ENCODE measurements at places on chromosomes 2 and 18.

DNA sequence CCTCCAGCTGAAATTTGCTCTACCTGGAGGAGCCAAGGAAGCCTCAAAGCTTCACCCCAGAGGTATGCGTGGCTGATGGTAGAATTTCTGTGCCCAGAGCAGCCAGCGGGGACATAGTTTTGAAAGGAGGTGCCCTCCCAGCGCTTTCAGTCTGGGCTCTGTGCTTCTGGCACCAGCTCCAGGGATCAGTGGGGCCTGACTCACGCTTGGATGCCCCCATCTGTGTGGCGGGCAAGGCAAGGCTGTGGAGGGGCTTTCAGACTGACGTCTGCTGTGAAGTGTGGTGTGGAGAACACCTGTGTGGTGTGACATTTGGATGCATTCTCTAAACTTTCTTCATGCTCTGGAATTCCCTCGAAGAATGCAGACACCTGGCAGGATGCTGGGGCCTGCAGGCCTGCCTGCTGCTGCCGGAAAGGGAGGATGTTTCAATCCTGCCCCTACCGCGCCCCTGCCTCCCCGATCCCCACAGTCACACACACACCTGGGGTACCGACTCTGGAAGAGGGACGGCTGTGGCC lies 84.1 kb downstream of the CTIF start:
- DNase-seq = no peak

DNA sequence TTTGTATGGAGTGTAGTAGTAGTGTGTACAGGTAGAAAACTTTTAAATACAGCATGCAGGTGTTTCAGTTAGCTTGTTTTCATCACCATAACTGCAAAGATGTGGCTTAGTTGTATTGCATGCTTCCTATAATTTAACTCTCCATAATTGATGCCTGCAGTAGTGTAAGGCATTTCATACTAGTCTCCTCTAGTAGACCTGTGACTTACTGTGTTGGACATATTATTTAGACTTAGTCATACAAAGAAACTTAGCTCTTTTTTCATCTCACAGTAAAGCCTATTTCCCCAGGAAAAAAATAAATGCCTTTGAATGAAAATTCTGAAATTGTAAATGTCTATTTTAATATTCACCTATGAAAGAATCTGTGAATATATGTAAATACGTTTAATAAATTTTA lies 52.8 kb upstream of the TWSG1 start:
- no peak for DNase-seq

GRCh38 chr2:55025627-55026026 lies 24.6 kb downstream of the RTN4 start:
- DNase-seq = no peak

DNA sequence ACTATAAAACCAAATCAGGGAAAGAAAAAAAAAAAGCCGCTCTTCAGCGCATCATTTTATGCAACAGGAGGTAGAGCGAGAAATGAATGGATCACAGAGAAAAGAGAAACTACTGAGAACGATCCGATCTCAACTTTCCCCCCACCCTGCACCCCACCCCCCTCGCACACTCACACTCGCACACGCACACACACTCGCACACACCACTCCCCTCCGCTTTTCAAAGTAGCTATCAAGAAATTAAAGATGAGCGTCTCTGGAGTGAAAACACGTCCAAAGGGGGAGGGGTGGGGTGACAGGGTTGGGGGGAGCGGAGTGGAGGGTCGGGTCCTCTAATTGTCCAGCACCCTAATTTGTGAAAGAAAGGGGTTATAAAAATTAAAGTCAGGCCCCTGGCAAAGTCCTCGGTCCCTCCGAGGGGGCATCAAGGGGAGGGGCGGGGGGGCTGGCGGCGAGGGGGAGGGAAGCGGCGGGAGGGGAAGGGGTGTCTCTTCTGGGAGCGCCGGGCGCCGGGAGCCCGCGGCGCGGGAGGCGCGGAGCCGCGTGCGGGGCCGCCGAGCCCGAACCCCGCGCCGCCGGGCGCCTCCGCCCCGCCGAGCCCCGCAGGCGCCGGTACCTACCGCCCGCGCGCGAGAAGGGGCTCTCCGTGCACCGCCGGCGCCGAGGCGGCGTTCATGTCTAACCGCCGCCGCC lies 428 bp downstream of the TCF4 start:
- DNase-seq = no peak

- DNase-seq = no peak
These were observed 868 bp downstream of the HSBP1L1 start for GRCh38 chr18:79965119-79965902.

- no peak for DNase-seq
These were observed 20.5 kb upstream of the KIF1A start for GRCh38 chr2:240840435-240841060.

GRCh38 chr2:171160956-171161740 lies 455 bp upstream of the TLK1 start:
- peak; percentile 16 for DNase-seq

- no peak for DNase-seq
These were observed 32.5 kb downstream of the CPO start for GRCh38 chr2:206971805-206972204.

- no peak for DNase-seq
These were observed 282.7 kb downstream of the MBD2 start for GRCh38 chr18:53941601-53942338.

DNA sequence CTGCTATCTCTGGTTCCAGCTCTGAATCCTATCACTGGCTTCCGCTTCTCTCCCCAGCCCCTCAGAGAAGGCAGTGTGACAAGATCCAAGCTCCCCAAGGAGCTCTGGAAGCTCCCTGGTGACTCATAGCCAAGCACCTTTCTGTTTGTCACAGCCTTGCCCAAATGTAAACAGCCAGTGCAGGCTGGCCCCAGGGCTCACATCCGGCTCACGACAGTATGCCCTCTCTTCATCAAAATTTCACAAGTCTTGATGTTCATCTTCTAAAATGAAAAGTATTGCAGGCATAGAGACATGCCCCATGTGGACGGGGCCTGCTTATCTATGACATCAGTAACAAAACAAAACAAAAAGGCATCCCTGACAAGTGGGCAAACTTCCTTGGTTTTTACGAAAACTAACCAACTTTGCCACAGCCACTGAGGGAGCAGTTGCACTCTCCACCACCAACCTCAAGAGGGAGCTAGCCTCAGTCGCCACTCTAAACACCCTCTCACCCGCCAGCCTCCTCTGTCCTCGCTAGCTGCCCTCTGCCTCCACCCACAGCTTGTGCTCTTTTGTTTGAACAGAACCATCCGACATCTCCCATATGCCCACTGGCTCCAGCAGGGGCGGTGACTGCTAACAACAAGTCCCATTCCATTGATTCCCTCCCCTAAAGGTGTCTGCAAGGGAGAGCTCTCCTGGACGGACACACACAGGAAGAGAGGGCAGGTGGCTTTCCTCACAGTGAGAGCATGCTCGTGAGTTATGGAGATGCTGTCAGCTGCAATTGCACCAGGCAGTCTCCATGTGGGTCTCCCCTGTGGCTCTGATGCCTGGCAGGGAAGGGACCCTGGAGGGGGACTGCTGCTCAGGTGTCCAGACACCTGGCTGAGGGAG lies 71.0 kb upstream of the DAPL1 start:
- DNase-seq = no peak

- DNase-seq = no peak
These were observed 23.0 kb upstream of the MAL start for GRCh38 chr2:95002498-95002897.

DNA sequence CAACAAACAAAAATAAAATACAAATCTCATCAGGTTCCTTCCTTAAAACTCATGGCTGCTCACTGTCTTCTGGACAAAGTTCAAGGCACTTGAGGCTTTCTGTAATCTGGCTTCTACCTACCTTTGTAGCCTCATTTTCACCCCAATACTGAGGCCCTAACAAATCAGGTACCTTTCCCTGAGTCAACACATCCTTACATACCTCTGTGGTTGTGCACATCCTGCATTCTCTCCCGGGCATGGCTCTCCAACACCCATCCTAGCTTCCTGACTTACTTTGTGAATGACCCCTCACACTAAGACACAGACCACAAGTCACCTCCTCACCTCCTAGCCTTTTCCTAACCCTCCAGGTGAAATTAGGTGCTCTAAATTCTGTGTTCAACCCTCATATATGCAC lies 190.9 kb downstream of the PID1 start:
- no peak for DNase-seq

DNA sequence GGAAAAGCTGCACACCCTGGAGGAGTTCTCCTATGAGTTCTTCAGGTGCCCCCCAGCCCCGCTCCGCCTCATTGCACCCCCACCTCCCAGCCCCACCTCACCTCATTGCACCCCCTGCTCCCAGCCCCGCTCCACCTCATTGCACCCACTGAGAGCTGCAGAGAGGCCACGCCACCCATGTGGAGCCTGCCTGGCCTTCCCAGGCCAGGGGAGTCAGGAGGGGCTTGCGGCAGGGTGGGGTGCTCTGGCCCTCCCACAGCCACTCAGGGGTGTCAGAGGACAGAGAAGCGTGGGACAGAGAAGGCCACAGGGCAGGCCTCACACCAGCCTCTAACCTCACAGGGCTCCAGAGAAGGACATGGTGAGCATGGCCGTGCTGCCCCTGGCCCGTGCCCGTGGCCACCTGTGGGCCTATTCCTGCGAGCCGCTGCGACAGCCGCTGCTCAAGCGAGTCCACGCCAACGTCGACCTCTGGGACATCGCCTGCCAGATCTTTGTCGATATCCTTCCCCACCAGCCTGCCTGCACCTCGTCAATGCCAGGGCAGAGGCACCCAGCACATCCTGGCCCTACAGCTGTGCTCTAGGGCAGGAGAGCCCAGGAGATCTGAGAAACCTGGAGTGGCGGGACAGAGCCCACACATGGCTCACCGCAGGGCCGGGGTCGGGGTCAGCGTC lies 15.0 kb upstream of the GPR17 start:
- DNase-seq = no peak

GRCh38 chr2:218569661-218570500 lies 1.2 kb downstream of the CNOT9 start:
- no peak for DNase-seq

DNA sequence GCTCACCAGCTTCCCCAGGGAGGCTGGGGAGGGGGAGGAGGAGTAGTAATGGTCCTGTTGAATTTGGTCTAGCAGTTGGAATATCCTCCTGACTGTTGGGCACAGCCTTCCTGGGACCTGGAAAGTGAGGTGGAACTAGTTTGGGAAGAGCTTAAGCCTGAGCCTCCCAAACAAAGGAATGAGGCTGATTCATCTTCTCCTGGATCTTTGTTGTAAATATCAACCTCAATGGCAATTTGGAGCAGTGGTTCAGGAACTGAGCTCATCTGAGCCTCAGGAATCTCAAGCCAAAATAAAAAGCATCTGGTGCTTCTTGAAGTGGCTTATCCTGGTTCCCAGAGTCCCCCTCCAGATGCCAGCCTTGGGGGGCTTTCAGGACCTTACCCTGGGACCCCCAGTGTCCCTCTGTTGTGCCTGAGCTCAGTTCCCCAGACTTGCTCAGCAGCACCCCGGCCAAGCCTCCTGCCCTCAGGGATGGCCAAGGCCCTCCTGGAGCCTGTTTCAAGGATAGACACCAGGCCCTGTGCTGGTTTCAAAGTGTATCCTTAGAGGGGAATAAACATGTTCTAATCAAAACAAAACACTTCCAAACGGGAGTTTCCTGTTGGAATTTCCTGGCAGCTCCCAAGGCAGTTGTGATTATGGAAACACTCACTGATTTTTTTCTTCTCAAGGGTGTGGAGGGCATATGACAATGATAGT lies 112.6 kb downstream of the DDX1 start:
- no peak for DNase-seq

DNA sequence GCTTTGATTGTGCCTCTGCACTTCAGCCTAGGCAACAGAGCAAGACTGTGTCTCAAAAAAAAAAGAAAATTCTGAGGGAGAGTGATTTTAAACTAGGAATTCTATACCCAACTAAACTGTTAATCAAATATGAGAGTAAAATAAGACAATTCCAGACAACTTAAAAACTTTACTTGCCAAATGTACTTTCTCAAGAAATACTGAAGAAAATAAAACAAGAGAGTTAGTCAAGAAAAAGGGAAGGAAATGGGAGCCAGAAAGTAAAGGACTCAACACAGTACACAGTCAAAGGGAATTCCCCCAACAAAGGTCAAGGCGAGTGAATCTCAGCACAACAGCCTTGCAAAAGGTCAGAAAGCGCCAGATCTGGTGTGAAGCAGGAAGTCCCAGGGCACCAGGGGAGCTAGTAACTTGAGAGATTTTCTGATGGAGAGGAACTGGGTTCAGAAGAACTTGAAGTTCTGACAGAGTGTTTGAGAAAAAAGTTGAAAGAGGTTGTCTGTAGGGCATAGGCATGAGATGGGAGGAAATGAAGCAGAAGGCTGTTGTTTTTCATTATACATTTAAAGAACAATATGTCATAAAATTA lies 22.6 kb upstream of the TBC1D8 start:
- DNase-seq = no peak

GRCh38 chr2:239390546-239391285 lies 10.1 kb downstream of the HDAC4 start:
- DNase-seq = no peak

DNA sequence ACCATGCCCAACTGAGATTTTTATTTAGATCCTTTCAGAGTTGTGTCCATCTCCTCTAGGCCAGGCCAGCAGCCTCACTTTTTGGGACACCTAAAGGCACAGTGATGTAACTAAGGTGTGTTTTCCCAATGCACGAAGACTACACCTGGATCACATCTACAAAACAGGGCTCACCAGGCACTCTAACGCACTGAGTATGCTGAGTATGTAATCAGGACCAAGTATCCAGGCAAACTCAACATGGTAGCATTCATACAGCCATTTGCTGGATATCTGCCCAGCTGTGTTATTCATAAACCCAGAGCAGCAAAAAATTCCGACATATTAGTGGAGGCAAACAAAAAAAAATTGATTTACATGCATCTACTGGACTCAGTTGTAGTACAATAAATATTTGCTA lies 33.8 kb downstream of the LPIN2 start:
- DNase-seq = no peak

DNA sequence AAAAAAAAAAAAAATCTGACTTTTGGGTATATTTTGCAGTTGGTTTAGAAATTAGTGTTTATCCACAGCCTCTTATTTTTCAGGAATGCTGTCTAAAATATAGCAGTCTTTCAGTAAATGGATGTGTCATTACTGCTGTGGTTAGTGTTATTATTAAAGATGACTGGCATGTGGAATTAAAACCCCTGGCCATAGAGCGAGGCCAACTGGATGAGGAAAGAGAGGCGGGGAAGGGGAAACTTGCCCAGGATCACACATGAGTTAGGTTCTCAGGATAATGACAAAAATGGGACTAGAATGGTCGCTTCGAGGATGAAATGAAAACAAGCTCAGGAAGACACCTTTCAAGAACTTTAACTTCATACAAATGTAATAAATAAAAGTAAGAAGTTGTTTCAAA lies 57.4 kb upstream of the APCDD1 start:
- no peak for DNase-seq

- peak; percentile 49 for DNase-seq
These were observed 289.2 kb downstream of the TNS1 start for GRCh38 chr2:217713395-217714286.

DNA sequence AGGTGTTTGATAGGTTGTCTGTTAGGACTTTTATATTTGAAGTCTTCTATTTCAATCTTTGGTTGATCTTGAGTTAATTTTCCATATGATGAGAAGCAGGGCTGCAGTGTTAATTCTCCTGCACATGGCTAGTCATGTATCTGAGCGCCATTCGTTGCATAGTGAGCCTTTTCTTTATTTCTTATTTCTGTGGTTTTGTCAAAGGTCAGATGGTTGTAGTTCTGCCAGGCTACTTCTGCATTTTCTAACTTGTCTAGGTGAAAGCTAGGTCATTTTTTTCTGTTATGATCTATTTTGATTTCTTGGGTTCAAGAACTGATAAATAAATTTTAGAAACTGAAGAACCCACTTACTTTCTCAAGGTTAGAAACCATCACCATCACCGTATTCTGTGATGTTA lies 56.7 kb downstream of the CCDC74A start:
- DNase-seq = no peak
